ENCODE measurements at places on chromosomes 1 and 21.

GRCh38 chr1:42209526-42210251 is 45.1 kb upstream of the GUCA2A start:
- DNase-seq, result no peak

GRCh38 chr1:116486424-116486823 is 84.4 kb downstream of the CD58 start:
- DNase-seq, result no peak

- no peak for DNase-seq
Measured at GRCh38 chr1:162872981-162873380, 12.0 kb upstream of the CCDC190 start.

DNA sequence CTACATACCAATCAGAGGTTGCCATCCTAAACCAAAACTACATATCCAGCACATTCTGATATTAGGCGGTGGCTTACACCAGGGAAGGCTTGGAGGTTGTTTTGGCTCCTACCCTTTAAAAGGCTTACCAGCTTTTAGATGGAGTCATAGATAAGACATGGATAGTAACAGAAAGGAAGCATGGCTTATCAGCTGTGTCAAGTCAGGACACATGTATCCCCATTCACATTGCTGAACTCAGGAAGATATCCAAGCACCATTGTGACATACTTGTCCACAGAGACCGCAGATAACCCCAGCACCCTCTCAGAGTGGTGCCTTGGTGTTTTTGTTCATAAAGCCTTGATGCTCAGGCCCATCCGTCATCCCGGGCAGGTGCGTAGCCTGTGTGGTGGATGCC is 39.7 kb downstream of the ADARB1 start:
- no peak for DNase-seq

- no peak for DNase-seq
Measured at GRCh38 chr1:184513966-184514365, 127.1 kb downstream of the C1orf21 start.

DNA sequence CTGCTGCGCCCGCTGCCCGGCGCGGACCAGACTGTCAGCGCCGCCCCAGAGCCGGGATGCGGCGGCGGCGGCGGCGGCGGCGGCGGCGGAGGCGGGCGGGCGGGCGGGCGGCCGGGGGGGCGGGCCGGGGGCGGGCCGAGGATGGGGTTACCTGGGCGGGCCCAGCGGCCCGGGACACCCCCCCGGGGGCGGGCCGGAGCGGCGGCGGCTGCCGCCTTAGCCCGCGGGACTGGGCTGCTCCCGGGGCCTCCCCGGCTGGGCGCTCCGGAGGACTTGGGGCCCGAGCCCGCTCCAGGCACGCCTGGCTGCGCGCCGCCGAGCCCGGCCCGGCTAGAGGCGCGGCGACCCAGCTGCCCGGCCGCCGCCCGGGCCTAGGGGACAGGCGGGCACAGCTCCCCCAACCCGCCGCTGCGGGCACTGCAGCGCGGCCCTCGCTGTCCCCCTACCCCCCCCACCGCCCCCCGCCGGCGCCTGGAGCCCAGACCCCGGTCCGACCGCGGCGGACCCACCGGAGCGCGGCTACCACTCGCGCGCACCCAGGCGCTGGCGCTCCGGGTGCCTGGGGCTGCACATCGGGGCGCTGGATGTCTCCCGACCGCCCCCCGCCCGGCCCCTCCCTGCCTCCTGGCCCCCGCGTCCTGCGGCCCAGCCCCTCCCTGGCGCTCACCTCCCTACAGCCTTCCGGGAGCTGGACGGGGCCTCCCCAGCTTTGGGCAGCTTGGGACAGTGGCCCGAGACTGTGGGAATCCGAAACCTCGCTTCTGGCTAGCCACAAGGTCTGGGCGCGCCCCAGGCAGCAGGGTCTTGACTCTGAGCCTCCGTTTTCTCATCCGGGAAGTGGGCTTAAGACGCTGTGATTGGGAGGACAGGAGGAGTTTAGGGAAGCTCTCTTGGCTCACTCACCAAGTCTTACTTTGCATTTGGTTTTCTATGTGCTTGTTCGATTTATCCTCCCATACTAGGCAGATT is at the start of gene WNT4:
Gene WNT4, minus strand, starts transcription at position 33 of the 969 bp plus-strand sequence. CDS start 175 bp downstream, outside the sequence.
- peak; percentile 62 for DNase-seq

DNA sequence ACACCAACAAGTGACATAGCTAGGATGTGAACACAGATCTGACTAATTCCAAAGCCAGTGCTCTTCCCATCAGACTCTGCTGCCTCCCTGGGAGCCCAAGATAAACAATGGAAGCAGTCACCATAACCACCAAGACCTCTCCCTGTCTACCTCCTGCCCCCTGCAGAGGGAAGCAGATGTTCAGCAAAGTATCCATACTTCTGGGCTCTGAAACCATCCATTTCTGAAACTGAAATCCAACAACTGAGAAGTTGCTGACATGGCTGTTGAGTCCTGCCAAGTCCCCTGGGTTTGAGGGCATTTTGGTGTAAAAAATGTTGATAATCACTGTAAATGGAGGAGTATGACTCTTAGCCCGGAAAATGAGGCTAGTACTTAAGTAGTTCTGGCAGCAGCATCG is 102.1 kb downstream of the TYW3 start:
- DNase-seq, result no peak

GRCh38 chr1:114081437-114082303 is 72.0 kb downstream of the SYT6 start:
- peak; percentile 3 for DNase-seq

DNA sequence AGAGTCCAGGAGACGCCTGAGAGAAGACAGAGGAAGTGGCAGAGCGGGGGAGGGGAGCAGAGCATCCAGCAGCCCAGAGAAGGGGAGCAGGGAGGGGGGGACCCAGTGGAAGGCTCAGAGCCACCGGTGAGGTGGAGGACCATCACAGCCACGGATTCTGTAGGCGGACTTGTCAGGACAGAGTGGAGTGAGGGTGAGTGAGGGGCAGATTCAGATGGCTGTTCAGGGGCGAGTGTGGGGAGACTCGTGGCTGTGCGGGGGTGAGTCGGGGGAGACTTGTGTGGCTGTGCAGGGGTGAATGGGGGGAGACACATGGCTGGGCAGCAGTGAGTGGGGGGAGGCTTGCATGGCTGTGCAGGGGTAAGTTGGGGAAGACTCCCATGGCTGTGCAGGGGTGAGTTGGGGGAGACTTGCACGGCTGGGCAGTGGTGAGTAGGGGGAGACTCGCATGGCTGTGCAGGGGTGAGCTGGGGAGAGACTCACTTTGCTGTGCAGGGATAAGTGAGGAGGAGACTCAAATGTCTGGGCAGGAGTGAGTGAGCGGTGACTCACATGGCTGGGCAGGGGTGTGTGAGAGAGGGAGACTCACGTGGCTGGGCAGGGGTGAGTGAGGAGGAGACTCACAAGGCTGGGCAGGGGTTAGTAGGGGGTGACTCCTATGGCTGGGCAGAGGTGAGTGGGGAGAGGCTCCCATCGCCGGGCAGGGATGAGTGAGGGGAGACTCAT is 56.8 kb upstream of the ABCG1 start:
- DNase-seq, result peak; percentile 21

GRCh38 chr1:209775678-209776077 is 8.7 kb downstream of the C1orf74 start:
- DNase-seq, result no peak

DNA sequence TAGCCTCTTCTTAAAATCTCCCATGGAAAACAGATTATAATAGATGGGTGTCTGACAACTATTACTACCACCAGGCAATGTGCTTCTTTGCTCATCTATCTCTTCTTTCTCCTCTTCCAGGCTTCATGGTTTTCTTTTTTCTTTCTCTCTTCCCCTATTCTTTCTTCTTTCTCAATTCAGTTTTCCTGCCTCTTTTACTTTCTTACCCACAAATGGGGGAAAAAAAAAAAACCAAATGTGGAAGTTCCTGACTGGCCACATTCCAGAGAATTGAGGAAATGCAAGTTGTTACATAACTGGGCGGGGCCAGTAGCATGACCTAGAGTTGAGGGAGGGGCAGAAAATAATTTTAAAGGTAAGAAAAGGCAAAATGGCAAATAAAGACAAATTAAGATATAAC is 10.9 kb upstream of the SMG7 start:
- DNase-seq, result no peak

DNA sequence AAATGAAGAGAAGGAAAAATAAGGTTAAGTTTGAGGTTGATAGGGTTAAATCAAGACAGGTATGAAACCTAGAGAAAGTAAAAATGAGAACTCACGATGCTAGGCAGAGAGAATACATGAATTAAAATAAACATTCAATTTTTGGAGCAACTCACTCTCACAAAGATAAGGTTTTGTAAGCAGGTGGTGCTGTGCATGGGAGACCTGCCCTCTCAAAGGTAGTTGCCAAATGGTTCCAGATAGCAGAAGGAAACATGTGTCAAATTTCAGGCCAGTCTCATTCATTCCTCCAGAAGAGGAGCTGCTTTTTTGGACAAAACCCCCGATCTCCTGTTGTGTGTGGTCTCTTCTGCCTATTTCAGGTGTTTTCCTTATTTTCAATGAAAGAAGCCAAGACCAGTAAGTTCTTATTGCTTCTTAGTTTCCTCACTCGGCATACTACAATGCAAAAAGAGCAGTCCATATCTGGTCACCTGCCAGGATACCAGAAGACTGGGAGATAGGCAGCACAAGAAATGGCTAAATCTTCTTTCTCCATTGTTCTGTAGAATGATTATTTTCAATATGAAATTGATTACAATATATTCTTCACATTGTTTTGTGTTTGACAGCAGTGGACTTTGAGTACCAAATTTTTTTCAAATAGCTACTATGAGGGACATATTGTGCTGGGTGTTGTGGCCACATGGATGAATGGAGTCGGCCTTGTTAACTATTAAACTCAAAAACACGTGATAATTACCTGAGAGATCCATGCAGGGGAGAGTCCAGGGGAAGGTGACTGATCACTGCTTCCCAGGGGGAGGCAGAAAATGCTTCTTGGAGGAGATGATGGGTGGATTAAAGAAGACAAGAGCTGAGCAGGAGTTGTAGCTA is 3.6 kb downstream of the CR1L start:
- DNase-seq, result no peak

DNA sequence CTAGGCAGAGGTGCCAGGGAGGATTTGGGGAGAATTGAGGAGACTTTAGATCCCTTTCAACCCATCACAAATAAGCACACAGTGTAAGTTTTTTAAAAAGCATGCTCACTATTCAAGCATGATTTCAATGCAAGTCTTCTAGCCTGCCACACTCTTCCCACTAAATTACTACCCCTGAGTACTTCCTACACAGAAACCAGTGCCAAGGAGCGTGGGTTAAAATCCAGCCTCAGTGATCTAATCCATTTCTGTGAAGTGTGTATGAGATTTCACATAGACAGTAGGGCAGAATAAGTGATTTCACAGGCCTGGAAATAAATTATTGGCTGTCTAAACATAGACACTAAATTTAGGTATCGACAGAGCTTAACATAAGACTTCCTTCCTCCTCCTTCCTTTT is 142.9 kb upstream of the ATP1B1 start:
- DNase-seq, result no peak

DNA sequence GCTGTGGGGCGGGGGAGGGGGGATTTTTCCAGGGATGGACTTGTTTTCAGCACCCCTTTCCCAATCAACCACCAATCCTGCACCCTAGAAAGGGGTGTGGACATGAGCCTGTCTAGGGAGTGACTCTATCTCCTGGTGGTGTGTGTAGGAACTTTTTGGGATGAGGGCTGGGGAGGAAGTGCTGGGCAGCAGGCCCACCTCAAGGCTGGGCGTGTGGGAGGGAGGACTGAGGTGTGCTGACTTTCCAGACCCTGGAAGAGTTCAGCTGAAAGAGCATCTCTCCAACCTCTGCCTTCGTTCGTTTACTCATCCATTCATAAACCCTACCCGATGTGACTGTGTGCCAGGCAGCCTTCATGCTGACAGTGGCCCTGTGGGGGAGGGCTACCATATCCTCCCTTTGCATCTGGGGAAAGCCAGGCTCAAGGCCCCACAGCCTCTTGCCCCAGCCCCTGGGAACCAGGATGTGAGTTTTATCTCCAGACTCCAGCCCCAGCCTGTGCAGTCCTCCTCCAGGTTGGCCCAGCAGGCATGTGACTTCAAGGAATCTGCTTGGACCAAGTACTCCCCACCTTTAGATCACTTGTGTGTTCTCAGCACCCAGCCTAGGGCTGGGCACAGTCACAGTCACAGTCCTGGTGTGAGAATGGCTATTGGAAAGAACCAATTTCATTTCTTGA is 6.7 kb downstream of the KNCN start:
- DNase-seq, result no peak

DNA sequence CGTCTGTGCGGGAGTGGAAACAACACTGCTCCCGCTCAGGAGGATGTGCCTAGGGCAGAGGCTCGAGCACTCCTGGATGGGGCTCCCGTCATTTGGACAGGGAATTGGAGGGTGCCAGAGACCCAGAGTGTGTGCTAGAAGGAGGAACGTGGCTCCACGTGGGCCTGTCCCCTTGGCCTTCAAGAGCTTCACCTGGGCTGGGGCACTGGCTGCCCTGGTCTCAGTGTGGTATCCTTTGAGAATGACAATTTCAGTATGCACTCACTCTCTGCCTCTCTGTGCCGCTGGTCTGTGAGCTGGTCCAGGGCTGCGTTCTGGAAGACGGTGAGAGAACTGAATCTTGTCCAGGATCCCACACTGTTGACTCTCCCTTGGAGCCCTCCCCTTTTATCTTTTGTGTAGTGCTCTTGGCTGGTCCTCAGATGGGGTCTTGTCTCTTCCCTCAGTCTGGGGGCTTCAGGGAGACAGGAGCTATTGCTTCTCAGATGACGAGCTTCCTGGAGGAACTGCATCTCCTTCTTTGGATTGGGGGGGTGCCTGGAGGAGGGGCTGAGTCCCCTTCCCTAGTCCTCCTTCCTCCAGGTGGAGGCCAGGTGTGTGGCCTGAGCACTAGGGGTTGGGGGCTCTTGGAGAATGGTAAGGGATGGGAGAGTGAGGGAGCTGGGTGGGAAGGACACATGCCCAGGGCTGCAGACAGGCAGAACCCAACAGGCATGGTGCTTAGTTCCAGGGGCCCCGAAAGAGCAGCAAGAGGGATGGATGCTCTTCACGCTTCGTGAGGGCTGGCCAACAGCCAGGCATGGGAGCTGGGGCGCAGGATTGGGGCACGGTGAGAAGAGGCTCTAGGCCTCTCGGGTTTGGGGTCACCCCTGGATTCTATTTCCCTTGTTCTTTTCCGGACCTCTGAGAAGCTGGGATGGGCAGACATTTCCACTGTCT is 14.8 kb upstream of the ETV3L start:
- DNase-seq, result no peak

DNA sequence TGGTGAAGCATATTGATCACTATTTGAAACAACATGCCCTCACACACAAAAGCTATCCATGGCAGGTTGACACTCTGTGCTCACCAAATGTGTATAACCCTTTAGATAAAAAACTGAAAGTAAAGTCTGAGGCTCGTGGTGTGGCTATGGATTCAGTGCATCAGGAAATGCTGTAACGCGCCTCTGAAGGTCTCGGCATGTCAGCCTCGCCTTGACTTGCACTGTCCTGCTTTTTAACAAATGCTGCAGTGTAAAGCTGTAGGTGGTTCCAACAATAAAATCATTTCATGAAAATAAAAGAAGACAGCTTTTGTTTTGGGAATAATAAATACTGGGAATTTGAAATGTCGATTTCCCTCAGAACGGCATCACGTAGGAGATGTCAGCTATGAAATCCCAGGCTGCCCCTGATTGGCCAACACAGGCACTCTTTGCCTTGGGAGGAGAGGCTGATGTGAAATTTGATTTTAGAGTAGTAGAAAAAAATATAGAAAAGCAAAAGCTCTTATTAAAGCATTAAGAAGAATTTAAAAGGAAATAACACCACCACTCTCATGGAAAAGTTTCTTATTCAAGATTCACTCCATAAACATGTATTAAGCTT is 168.2 kb downstream of the DSCAM start:
- DNase-seq, result no peak

GRCh38 chr1:115012006-115012405 is 17.6 kb upstream of the TSHB start:
- no peak for DNase-seq
